ACHN (cell line): ENCODE measurements at places on chromosomes 13 and 19.
A peak's percentile ranks its signal among the peaks of the same experiment; 100 is the strongest.

DNA sequence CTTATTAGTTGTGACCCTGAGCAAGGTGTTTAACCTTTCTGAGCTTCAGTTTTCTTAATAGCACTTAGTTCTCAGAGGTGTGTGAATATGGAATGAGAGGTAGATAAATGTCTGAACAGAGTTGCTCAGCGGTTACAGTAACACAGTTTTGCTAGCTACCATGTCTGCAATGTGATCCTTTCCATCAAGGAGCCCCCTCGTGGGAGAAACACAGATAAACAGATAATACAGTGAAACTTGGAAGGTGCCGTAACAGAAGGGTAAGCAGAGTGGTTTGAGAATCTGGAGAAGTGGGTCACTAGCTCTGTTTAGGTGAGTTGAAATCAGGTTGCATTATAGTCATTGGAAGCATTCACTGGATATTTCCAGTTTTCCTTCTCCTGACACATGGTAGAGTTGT, 38.9 kb downstream of the IRS2 start:
- DNase-seq, result no peak

- peak; percentile 40 for DNase-seq
Observed at GRCh38 chr19:48745208-48745995, 1.3 kb downstream of the IZUMO1 start.

GRCh38 chr19:17524651-17525050, 13.2 kb downstream of the PGLS start:
- no peak for DNase-seq

GRCh38 chr13:114222461-114222968, 12.2 kb upstream of the CDC16 start:
- DNase-seq, result no peak

DNA sequence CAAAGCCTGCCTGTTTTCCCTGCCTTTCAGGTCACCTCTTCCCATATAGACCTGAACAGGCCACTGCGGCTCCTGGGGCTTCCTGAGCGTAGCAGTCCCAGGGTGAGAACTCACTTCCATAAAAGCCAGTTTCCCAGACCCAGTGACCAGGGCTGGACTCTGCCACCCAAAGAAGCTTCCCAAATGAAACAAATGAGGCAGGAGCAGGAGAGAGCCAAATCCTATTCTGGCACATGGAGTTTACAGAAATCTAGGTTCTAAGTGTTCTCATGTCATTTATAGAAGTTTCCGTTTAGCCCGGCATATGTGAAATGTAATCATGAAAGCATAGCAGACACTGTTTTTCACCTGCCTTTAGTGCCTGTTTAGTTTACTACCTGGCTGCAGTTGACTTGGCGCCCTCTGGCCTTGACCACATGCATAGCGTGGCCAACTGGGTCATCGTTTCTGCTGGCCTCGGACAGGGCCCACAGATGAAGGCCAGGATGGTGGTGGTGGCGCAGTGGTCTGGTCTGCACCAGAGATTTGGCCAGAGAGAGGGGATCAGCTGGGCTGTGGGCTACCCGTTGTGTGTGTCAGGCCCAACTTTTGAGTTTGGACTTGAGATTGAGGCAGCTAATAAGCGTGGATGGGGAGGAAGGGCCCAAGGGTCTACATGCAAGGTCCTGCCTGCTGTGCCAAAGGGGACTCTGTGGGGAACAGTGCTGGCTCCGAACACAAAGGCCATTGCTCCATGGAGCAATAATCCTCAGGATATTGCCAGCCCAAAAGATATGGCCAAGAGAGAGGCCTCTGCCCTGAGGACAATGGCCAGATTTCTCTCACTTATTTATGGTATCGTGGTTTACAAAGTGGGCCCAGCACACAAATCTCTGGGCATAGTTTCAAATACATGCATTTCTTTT, 43.3 kb downstream of the NFIX start:
- no peak for DNase-seq

- no peak for DNase-seq
Observed at GRCh38 chr13:30972888-30973377, 40.5 kb downstream of the TEX26 start.

- DNase-seq, result no peak
Observed at GRCh38 chr19:14514215-14514863, 3.9 kb downstream of the DNAJB1 start.

DNA sequence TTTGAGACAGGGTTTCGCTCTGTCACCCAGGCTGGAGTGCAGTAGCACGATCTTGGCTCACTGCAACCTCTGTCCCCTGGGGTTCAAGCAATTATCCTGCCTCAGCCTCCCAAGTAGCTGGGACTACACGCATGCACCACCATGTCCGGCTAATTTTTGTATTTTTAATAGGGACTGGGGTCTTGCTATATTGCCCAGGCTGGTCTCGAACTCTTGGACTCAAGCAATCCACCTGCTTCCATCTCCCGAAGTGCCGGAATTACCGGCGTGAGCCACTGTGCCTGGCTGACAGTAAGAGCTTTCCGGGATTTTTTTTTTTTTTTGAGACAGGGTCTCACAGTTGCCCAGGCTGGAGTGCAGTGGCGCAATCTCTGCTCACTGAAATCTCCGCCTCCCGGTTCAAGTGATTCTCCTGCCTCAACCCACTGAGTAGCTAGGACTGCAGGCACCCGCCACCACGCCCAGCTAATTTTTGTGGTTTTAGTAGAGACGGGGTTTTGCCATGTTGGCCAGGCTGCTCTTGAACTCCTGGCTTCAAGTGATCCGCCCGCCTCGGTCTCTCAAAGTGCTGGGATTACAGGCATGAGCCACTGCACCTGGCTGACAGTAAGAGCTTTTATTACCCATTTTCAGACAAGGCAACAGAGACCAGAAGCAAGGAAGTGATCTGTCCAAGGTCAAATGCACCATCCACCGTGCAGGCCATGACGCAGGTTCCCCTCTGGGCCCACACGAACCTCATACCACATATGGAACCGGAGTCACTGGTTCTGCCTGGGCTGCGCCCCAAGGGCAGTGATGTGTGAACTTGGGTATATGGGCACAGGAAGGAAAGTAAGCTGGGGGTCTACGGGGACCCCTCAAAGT, 21.0 kb downstream of the RFX1 start:
- DNase-seq, result no peak

DNA sequence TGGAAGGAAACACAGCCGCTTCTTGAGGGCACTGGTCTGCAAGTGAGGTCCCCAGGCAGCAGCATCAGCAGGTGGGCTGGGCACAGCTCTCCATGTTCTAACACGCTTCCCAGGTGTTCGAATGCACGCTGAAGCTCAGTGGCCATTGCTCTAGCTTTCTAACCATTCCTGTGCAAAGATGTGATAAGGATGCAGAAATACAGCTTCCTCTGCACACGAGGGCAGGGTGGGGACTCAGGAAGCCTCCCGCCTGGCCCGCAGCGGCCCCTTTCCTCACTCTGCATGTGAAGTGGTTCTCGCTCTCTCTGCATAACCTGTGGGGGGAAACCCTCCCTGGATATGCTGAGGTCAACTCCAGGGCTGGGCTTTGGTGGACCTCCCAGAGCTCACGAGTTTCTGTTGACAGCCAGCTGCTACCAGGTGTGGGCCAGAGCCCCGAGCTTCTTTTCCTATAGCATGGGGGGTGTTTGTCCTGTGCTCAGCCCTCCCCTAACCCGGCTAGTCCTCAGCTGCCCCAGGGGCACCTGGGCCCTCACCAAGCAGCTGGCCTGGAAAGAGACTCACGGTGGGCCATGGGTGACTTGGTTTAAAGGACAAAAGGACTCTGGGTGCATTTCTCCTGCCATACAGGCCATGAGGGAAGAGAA, 168.2 kb downstream of the TEX29 start:
- DNase-seq, result no peak
